CD4-positive, alpha-beta T cell treated with Interleukin-21 for 1 hour (primary cell): ENCODE measurements at places on chromosomes 5 and 9.

DNA sequence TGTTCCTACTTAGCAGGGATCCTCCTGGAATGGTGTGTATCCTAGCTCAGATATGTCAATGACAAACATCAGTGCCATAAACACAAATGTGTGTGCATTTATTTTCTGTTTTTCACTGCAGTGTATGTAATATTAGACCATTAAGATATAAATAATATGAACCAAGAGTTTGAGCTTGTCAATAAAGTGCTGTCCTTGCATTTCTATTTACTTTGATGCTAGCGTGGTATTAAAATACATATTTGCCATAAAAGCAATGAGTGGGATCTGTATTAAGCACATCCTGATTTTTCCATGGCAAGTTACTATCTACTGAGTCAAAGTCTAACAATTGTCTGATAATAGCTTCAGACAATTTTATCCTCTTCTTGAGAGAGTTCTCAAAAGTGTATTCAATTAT is 157.6 kb downstream of the DIRAS2 start:
- no peak for DNase-seq

GRCh38 chr5:134174841-134175839 is 1.6 kb downstream of the SKP1 start:
- no peak for DNase-seq

DNA sequence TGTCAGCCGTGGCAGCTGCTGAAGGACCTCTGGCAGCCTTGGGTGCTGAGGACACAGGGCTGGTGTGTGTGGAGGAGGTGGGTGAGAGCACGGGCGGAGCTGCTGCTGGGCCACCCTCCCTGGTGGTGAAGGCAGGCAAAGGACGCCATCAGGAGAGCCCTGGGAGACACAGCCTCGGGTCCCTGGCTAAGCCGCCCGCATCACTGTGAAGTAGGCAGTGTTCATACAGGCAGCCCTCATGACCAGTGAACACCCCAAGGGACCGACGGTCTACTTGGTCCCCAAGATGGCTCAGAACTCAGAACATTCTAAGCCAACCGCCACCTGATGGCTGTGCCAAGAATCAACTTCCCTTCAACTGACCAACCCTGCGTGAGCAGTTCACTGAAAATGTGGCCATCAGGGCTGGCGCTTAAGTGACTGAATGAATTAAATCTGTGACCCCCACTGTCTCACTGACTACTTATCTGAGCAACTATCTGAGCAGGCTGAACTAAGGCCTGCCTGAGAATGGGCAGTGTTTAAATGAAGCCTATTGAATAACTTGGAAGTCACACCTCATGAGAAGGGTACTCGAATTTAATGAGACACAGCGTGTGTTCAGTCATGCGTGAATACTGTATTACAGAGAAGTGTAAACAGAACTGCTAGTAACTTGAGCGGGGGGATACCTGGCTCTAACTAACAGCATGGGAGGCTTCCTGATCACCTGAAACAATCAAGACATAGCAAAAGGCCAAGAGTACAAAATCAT is 54.7 kb upstream of the SIMC1 start:
- no peak for DNase-seq

DNA sequence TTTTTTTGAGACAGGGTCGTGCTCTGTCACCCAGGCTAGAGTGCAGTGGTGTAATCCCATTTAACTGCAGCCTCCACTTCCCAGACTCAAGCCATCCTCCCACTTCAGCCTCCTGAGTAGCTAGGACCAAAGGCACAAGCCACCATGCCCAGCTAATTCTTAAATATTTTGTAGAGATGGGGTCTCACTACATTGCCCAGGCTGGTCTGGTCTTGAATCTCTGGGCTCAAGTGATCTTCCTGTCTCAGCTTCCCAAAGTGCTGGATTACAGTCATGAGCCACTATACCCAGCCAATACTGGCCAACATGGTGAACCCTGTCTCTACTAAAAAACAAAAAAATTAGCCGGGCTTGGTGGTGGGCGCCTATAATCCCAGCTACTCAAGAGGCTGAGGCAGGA is 6.8 kb downstream of the DCAF12 start:
- no peak for DNase-seq

- DNase-seq: no peak
These were observed 177.5 kb downstream of the ZDHHC21 start for GRCh38 chr9:14515571-14516198.

DNA sequence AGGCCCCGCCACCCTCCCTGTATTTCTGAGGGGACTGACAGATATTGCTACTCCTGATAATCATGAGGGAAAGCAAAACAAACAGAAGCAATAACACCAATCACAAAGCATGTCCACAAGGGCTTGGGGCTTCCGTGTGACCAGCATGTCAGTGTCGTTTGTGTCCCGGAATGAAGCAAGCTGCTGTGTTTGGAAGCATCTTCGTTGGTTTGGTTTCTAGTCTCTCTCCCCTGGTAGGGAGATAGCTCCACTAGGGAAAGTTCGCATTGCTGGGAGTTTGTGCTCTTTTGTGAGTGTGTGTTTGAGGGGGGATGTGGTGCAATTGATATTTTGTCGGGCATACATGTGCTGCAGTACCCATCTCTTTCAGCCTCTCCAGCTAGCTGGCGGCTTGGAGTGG is 1.4 kb downstream of the GRIA1 start:
- DNase-seq: no peak

GRCh38 chr9:80649001-80649420 is 1040.3 kb downstream of the TLE1 start:
- no peak for DNase-seq

GRCh38 chr5:139038613-139039305 is 159.4 kb downstream of the SIL1 start:
- no peak for DNase-seq

DNA sequence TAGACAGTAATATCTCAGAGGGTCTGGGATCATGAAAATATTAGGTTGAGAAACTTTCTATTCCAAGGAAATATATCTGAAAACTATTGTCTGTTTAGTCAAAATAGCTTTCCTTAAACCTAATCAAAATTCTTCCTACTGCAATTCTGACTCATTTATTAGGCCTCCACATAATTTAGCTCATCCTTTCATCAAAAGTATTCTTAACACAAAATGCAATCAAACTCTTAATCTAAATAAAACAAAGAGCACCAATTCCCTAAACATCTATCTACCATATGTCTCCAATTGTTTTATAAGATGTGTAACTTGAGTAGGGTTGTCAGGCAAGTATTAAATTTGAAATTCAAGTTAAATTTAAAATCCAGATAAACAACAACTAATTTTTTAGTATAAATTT is 142.1 kb downstream of the PLK2 start:
- DNase-seq: no peak

GRCh38 chr9:121289772-121290370 is 21.9 kb downstream of the GSN start:
- no peak for DNase-seq

GRCh38 chr9:34072868-34073590 is 24.3 kb upstream of the UBAP2 start:
- no peak for DNase-seq

DNA sequence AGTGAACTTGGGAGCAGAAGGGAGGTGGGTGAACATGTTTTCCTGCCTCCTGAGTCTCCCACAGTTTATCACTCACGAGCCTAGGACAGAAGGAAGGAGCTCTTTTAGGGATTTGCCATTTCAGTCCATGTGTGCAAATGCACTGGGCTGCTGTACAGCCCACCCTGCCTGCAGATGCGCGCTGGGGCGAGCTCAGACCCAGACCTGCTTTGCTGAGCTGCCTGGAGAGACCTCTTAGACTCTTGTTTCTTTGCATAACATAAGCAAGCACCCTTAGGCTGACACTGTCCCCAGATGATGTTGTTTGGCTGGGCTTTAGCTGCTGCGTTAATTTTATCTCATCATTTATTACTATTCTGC is 199.0 kb downstream of the CACNA1B start:
- DNase-seq: no peak

DNA sequence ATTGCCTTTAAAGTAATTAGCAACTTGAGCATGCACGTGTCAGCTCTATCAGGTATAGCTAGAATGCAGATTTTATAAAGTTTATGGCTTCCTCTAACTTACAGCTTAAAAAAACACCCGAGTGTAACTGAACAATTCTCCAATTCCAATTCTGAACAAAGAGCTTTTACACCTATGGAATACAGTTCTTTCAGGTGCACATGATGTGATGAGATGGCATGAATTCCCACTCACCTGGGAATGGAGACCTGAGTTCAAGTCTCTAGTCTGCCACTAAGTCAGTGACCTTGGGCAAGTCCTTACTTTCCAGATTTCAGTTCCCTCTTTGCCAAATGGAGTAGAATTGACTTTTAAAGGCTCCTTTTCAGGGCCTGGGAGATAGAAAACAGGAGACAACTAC is 1.8 kb downstream of the ZFAND5 start:
- no peak for DNase-seq

DNA sequence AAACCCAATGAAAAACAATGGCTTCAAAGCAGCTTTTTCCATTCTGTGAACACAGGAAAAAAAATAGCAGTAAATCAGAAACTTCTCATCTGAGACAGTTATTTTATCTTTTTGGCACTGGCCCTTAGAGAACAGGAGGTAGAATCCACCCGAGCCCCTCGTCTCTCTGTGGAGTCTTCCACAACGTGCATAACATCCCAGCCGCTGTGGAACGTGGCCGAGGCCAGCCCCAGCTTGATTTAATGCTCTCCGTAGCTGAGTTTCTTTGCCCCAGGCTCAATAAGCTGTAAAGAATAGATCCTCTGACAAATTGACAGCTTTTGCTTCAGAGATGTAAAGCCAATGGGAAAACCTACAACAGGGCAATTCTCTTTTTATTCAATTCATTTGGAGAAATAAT is 107.9 kb upstream of the DAP start:
- DNase-seq: no peak

GRCh38 chr5:88377705-88378656 is 109.3 kb upstream of the TMEM161B start:
- no peak for DNase-seq

GRCh38 chr5:91033370-91033769 is 349.7 kb downstream of the ARRDC3 start:
- DNase-seq: no peak
